ENCODE measurements at places on chromosomes 6 and 20.

- no peak for DNase-seq
Observed at GRCh38 chr6:121760745-121761144, 325.3 kb downstream of the GJA1 start.

DNA sequence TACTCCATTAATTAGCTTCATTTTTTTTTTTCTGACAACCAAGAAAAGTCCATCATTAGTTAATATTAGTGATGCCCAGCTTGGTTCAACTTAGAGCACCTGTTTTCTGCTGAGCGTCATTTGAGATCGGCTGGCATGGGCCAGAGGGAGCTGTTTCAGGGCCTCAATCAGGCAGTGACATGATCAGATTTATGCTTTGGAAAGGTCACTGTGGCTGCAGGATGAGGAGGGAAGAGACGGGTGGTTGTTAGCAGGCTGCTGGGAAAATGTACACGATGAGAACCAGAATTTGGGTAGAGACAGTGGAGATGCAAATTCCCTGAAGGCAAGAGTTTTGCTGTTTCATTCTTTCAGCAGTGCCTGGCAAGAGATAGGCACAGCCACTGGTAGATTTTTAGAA lies 4.4 kb upstream of the STX16 start:
- no peak for DNase-seq

DNA sequence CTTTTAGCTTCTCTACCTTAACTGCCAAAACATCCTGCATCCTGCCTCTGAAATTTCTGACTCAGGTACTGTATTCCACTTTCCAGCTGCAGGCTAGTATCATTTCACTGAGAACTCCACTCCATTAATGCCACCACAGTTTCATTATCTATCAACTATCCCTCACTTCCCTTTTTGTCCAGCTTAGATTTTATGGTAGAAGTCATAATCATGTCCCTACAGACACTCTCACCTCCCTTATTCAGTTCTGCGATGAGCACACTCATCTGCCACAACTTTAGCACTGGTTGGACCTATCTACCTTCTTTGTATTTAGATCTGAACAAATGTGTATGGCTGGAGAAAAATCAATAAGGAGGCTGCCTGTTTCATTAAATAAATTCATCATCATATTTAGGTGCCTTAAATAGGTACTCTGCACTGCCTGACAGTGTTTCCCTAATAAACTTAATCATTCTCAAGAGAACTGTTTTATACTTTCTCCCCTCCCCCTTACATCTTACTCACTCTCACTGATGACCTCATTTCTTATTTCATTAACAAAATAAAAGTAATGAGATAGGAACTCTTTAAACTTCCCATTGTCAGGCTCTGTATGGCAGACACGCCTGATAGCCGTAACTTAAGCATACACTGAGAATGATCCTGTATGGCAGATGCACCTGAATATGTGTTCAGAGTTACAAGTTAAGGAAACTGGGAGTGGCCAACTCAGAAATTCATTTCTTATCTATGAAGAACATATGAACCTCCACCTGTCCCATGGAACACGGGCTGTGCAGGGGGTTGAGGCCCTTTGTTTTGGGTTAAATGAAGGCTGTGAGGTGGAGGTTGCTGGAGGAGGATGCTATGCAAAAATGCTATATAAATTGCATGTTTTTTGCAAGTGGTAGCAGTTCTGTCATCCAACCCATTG lies 95.3 kb upstream of the MAN1A1 start:
- no peak for DNase-seq

DNA sequence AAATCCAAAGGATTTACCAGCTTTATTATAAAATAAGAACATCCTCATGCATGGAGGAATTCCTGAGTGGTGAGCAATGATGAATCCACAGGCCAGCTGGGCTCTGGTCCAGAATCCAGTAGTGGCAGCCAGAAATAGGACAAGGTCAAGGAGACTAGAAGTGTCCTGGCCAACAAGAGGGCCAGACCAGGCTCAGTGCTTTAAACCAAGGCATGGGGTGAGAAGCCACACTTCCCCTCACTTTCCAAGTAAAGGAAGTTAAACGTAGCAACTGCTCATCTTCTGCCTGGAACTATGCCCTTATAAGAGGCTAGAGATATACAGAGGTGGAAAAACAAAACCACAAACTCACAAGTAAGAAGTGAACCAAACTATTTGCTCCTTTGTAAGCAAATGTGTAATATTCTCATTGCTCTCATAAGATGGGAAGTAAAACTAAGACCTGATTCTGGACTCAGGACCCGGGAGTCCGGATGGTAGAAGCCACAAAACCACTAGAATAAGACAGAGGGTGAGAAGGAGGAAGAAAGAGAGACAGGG lies 253.2 kb downstream of the UST start:
- DNase-seq, result no peak

- no peak for DNase-seq
Observed at GRCh38 chr20:32544893-32545840, 40.0 kb downstream of the NOL4L start.

- no peak for DNase-seq
Observed at GRCh38 chr6:71502956-71503355, 214.3 kb downstream of the OGFRL1 start.

DNA sequence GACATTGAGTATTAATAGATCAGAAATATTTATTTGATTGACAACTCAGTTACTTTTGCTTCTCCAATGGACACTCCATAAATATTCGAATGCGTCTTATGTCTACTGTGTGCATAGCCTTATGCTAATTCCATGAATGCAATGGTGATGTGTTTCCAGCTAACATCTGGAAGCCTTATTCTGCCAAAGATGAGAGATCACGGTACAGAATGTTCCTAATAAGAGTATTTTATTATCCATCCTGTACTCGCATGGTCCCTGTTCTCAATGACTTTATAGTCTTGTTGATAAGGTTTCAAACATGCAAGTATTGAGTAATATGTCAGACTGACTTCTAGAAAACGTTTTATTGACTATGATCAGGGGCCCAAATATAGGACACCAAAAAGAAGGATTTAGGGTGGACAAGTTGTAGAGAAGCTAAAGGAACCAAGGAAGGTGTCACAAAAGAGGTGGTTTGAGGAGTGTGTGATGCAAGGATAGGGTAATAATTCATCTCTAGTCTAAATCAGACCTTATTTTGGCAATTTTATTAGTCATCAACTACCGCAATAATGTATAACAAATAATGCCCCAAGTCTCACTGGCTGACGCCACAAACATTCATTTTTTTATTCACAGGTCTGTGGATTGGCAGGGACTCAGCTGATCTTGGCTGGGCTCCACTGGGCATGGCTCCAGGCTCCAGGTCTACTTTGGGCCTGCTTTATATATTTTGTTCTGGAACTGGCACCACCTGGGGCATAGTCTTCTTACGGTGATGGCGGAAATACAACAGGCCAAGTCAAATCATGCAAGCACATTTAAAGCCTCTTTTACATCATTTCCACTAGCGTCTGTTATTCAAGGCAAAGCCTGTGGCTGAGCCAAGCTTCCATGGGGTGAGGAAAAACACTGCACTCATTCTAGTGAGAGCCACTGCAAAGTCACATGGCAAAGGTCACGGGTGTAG lies 24.5 kb upstream of the CD83 start:
- DNase-seq, result no peak

GRCh38 chr20:49284818-49285217 lies 7.0 kb upstream of the ZNFX1 start:
- DNase-seq, result no peak

- no peak for DNase-seq
Observed at GRCh38 chr6:134145786-134146185, 93.4 kb upstream of the SLC2A12 start.

DNA sequence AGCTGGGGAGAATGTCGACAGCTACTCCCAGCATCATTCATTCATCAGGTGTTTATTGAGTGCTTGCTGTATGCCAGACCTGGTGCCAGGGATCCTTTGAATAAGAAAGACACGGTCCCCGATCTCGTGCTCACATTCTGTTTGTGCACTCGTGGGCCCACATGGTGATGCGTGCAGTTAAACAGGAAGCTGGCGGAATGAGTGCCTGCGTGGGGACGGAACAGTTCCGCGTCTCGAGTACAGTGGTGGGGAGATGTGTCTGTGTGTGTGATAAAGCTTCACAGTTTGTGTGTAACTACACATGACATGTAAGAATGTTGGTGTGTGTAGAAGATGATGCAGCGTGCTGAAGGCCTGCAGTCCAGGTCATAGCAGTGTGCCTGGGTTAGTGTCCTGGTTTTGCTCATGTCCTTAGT lies 6.5 kb downstream of the RBM38 start:
- DNase-seq, result no peak

DNA sequence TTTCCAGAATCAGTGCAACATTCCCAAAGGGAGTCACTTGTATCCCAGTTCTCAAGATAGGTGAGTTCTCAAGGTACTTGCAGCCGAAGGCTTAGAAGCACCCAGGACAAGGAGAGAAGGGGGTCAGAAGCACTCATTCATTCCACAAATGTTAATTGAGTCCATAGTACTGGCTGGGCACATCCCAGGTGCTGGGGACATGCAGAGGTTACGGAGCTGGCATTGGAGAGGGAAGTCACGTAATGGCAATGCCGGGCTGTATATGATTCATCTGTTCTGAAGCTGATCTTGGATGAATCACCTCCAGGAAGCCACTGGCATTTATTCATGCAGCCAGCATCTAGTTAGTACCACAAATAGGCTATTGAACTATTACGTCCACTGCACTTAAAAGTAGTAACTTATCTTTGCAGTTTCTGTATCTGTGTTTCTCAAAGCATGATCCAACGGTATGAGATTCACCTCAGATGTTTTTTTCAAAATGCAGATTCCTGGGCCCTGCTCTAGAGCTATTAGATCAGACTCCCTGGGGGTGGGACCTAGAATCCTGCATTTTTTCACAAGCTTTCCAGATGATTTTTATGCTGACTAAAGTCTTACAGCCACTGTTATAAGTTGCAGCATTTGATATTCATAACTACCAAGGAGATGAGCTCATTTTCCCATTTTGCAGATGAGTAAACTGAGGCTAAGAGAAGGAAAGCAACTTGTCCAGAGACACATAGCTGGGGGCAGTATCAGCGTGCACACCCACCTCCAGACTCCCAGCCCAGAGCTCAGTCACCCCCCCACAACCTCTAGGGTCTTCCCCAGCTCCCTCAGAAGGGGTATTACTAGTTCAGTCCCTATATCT lies 44.1 kb upstream of the ID1 start:
- DNase-seq, result no peak

- no peak for DNase-seq
Observed at GRCh38 chr20:11716239-11716944, 201.3 kb upstream of the BTBD3 start.

DNA sequence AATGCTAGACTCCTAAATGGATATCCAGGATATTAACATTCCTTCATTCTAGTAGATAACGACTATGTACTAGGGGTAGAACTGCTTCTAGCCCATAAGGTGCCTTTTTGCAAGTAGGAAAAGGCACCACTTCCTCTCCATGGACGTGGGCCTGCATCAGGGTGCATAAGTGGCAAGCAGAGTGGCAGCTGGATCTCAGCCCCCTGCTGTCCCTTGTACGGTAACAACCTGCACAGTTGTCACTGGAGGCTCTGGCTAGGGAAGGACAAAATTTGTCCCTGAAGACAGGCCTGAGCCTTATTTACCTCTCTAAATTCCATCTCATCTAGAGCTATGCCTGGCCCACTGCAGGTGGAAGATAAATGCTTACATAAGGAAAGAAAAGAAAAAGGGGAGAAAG lies 42.5 kb upstream of the SAYSD1 start:
- DNase-seq, result no peak

- DNase-seq, result no peak
Observed at GRCh38 chr20:34560141-34560523, 1.6 kb downstream of the MAP1LC3A start.

DNA sequence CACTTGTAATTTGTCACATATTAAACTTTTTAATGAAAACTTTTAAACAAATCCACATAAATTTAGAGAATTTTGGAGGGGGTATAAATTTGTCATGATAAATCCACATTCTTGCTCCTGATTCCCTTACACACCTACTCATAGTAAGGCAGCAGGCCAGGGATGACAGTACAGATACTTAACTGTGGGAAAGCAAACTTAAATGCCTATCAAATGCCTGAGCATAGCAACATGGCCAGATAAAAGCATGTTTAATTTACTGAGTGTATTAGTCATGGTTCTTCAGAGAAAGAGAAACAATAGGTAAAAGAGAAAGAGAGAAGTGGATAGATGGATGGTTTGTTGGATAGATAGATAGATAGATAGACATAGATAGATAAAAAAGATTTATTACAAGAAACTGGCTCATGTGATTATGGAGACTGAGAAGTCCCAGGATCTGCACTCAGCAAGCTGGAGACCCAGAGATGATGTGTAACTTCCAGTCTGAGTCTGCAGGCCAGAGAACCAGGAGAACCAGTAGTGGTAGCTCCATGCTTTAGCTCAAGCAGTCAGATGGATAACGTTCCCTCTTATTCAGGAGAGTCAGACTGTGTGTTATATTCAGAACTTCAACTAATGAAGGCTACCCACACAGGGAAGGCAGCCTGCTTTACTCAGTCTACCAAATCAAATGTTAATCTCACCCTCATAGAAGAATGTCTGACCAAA lies 15.9 kb upstream of the ADGRF1 start:
- DNase-seq, result no peak

- DNase-seq, result no peak
Observed at GRCh38 chr6:130843575-130844320, 16.5 kb downstream of the SMLR1 start.

GRCh38 chr6:163661272-163661671 lies 246.8 kb downstream of the QKI start:
- no peak for DNase-seq

DNA sequence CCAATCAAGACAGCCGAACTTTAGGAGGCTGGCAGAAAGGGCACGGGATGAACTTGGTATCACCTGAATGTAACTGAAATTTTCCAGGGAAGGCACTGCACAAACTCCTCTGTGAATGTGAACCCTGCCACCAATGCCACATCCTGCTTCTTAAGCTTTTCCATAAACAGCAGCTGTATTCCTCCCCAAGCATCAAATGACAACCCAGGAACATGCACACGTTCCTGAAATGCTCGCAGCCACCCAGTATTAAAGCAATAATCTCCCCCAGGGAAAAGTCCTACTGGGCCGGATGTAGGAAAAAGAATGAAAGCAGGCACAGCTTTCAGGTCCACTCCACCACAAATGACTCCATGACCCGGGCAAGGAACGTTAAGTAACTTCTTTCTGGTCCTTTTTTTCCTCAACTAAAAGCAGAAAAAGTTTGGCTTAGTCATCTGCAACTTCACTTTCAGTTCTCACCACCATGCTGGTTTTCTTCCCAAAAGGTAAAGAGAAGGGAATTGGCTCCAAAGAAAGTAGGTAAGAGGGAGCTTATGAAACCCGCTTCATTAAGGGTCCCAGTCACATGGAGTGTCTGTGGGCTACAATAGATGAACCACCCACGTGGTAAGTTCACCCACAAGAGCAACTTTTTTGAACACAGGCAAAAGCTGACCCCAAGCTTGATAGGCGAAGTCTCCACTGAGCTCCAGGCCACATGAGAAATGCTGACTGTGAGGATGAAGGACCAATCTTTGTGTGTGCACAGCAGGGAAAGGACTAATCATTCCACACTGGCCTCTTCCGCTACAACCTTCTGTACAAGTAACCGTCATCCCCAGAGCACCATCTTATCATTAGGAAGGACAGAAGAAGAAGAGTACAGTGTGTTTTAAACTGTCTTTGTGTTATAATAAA lies 90.1 kb downstream of the HIVEP2 start:
- DNase-seq, result no peak

- no peak for DNase-seq
Observed at GRCh38 chr6:1903780-1904465, 294.2 kb downstream of the FOXC1 start.

GRCh38 chr6:42735976-42736375 lies 9.9 kb downstream of the TBCC start:
- DNase-seq, result no peak
